ENCODE measurements at places on chromosomes 5 and 9.

DNA sequence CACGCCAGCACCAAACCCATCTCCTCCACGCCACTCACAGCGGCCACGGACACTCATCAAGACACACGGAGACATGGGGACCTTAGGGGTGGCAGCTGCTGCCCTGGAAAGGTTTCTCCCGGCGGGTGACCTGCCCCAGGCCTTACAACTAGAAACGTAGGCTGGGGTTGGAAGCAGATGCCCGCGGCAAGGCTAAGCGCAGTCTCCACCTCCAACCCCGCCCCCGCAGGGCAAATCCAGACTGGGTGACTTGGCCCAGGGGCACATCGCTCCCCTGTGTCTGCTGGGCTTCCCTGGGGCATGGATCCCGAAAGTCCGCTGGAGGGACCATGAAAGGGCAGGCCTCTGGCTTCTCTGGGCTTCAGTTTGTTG is 12.0 kb upstream of the ASS1 start:
- no peak for DNase-seq

DNA sequence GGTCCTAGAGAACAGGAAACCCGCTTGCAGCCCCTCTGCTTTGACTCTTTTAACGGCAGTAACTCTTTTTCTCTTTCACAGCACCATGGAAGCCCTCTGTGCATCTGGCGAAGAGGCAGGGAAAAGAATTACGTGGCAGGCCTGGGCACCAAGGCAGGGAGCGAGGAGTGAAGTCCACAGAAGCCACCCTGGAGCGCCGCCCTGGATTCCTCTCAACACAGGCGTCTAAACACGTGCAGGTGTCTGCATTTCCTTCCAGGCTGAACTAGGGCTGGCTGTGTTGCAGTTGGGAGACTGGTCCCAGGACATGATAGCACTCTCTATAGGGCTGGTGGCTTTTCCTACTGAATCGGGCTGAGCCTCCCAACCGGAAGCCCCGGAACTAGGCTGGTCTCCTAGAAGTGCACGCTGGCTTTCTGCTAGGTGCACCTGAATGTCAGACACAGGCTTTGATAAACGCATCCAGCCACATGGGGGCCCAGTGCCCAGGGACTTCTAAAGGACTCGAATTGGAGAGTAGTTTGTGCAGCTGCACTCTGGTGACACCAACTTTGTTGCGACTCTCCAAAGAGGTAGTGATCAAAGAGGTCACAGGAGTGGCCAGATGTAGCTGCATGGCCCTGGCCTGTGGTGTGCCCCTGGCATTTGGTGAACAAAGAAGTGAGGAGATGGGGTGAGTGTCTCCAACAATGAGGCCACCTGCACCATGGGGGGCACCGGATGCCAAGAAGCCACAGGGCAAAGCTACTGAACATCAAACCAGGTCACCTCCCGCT is 54.5 kb downstream of the AK8 start:
- DNase-seq = no peak

DNA sequence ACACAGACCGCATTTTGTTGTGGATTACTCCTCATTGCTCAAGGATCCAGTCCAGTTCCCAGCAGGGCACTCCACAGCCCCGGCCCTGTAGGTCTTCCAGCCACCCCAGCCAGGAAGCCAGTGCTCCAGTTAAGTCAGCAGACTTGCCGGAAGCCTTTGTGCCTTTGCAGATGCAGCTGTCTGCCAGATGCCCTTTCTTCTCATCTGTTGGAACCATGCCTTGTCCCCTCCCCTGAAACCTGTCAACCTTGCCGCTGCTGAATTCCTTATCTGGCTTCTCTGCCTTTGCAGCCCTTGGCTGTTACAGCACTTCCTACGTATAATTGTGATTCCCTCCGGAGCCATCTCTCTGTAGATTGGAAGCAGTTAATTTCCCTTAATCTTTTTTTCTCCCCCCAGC is 28.4 kb downstream of the PSAT1 start:
- peak; percentile 59 for DNase-seq

GRCh38 chr5:43312699-43313034 is 545 bp downstream of the HMGCS1 start:
- no peak for DNase-seq

DNA sequence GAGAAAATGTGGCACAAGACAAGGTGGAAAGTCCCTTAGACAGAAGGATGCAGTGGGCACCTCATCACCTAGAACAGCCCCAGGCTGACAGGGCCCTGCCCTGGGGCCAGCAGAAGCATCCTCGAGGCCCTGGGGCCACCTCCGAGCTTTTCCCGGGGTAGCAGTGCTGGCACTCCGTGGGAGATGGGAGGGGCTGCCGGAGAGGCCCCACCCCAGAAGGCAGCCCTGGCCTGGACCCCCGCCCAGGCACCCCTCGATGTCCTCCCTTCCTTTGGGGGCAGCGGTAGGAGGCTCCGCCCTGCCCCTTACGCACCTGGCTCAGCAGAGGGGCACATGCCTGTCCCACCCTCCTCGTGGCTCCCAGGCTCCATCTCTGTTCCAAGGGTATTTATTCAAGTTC is 17.7 kb upstream of the NSMF start:
- no peak for DNase-seq

GRCh38 chr5:33300209-33300742 is 140.5 kb upstream of the TARS1 start:
- peak; percentile 48 for DNase-seq

- DNase-seq = no peak
Observed at GRCh38 chr9:90873422-90873821, 71.8 kb downstream of the SYK start.

- peak; percentile 69 for DNase-seq
Observed at GRCh38 chr5:150487199-150488061, 20.5 kb upstream of the NDST1 start.

DNA sequence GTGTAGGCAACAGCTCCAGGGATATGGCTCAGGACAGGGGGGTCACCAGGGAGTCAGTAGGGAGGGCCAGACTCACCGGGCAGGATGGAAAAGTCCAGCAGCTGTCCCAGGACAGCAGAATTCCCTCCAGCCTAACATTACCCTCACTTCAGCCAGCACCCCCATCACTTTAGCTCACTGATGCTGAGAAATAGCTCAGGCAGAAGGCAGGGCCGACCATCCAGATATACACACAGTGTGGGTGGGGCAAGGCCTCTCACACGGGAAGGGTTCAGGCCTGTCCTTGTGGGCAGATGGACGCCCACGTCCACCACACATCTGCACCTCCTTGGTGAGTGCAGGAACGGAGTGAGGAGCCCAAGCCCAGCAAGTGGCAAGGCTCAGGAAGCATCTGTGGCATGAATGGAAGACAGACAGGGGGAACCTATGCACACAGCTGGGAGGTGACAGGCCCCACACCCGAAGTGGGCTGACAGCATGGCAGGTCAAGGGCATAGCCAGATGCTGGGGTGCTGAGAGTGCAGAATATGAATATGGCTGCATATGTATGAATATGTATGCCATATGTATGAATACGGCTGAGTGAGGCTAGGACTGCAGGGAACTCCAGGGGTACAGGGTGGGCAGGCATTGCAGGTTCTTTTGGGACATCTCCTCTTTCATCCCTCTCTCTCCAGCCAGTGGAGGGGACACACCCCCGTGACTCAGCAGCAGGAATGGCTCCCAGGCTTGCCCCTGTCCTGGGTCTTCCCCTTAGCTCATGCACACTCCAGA is 17.0 kb downstream of the BICD2 start:
- DNase-seq = peak; percentile 40

- DNase-seq = no peak
Observed at GRCh38 chr5:172358345-172358744, 74.8 kb upstream of the UBTD2 start.

GRCh38 chr9:113656771-113657670 is 193.5 kb downstream of the RGS3 start:
- no peak for DNase-seq

- no peak for DNase-seq
Observed at GRCh38 chr5:150633429-150633828, 7.0 kb upstream of the SYNPO start.

GRCh38 chr5:108481355-108481931 is 99.5 kb upstream of the FBXL17 start:
- DNase-seq = peak; percentile 42

DNA sequence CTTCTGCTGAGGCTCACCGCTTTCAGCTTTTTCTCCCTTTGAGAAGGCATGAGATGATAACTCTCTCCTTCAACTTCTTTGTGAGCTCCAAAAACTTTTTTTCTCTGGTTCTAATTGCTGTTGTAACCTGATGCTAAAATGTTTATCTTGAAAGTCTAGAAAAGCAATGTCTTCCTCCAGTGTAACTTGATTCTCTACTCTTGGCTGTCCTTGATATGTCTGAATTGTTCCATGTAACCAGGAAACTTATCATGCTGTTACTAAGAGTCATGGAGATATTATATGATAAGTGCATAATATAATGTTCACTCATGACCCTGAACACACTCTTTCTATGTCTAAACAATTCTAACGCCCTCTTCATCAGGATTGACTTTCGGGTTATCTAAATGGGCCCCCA is 128.0 kb upstream of the ABCA1 start:
- no peak for DNase-seq

DNA sequence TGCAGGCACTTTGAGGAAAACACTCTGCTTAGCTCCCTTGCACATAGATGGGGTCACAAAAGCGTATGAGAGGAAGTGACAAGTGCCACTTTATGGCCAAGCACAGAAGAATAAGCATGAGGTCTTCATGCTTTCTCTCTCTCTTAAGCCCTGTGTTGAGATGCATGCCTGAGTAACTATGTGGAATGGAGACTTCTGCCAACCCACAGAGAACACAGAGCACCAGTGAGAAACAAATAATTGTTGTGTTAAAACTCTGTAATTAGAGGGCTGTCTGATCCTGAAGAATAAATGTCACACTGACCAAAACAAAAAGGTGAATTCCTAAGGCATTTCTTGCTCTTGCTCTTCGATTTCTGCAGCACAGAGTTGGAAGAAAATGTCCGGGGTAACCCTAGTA is 488.5 kb downstream of the CTNND2 start:
- DNase-seq = no peak

GRCh38 chr9:130766021-130766926 is 68.8 kb upstream of the ABL1 start:
- DNase-seq = no peak

DNA sequence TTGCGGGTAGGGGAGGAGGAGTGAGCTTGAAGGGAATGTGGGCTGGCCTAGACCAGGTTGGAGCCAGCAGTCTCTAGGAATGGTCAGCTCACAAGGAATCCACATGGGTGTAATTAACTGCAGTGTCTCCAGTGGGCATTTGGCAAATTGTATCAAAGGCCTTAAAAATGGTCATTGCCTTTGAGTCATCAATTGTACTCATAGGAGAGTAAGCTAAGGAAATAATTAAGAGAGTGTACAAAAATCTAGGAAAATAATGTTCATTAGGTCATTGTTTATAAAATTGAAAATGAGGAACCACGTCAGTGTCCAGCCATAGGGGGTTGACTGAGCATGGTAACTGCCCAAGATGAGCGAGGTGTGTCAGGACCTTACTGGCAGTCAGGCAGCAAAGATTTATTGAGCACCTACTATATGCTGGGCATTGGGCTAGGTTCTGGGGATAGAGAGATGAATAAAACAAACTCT is 29.8 kb upstream of the RPL26L1 start:
- DNase-seq = peak; percentile 99

- DNase-seq = no peak
Observed at GRCh38 chr5:77945874-77946273, 169.7 kb upstream of the TBCA start.

DNA sequence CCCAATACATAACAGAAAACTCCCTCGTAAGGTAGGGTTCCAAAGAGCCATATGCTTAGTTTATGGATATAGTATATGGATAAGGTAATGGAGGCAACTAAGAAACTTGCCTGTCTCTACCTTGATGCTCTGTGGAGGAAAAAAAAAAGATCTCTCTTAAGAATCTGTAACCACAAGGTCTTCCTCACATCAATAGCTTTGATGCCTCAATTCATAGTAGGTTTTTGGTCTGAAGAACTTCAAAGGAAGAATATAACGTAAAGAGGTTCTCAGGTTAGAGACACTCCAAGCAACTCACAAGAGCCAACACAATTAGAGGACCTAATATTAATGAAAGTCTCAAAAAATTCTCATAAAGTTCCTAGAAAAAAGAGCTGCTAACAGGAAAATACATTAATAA is 140.2 kb downstream of the FBN2 start:
- no peak for DNase-seq

DNA sequence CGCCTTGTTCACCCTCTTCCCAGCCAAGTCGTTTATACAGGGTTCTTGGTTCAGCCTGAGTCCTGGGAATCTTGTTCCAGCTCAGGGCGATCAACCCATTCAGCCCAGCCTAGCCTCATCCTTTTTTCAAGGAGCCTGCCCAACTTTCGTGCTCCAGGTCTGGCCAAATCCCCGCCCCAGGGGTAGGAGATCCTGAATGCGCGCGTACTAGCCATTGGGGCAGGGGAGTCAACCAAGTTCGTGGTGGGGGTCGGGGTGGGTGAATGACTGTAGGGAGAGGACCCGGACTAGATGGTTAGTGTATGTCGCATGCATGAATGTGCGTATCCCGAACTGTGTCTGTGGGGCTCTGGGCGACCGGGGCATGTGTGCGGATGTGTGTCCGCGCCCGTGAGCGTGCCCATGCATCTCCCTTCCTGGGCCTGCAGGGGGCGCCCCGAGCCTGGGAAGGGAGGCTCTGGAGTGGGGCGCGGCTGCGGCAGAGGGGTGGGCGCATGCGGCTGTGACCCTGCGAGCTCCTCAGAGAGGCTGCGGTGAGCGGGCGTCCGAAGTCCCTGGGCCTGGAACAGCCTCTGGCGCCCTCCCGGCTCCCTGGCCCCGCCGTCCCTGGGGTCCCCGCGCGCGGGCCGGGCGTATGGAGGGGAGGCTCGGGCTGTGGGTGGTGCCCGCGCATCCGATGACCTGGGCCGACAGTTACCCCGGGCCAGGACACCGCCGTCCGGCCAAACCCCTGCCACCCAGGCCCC is 8.7 kb downstream of the CCL21 start:
- peak; percentile 46 for DNase-seq

DNA sequence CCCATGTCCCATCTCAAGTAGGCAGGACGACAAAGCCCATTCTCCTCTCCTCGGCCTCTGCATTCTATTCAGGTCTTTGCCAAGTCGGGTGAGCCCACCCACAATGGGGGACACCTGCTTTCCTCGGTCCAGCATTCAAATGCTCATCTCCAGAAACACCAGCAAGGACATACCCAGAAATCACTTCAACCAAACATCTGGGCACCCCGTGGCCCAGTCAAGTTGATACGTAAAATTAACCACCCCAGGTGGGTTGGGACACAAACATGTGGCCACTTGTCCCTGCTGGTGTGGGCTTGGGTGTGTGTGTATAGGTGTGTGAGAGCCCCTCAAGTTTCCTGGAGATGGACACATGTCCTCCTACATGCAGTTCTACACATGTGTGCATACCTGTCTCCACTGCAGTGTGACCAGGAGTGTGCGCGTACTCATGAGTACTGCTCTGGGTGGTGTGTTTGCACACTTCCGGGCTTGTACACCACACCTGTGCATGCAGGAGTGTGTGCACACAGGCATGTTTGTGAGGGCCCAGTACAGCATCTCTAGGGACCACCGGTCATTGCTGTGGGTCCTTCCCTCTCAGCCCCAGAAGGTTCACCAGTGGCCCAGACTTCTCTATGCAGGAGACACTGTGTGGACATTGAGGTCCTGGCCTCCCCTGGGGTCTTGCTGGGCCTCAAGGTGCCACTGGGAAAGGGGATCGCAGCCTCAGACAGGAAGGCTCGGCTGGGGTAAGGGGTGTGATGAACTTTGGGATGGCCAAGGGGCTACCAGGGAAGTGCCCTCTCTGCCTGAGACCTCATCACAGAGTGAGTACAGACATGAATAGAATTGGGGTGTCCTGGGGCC is 35.4 kb upstream of the RXRA start:
- no peak for DNase-seq

GRCh38 chr9:82254646-82255367 is 266.2 kb downstream of the SPATA31D1 start:
- no peak for DNase-seq

Measured in fibroblast of mammary gland (primary cell).